ENCODE measurements at places on chromosomes 7 and 10.

- DNase-seq = no peak
These were observed 29.6 kb downstream of the PFKFB3 start for GRCh38 chr10:6232225-6232807.

DNA sequence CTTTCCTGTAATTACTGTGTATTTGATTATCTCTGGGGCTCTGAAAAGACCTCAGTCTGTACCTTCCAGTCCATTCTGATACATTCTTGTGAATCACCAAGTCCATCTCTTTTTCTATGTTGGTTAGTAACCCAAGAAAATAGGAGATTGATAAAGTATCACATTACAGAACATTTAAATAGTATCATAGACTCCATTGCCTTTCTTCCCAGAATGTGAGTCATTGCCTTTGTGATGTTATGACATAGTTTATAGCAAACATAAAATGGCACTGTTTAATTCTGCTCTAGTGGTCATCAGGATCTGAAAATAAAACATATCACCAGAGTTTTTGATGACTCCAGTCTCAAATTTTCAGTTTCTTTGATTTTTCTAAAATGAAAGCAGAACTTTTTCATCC is 78.4 kb downstream of the NRG3 start:
- DNase-seq = no peak

DNA sequence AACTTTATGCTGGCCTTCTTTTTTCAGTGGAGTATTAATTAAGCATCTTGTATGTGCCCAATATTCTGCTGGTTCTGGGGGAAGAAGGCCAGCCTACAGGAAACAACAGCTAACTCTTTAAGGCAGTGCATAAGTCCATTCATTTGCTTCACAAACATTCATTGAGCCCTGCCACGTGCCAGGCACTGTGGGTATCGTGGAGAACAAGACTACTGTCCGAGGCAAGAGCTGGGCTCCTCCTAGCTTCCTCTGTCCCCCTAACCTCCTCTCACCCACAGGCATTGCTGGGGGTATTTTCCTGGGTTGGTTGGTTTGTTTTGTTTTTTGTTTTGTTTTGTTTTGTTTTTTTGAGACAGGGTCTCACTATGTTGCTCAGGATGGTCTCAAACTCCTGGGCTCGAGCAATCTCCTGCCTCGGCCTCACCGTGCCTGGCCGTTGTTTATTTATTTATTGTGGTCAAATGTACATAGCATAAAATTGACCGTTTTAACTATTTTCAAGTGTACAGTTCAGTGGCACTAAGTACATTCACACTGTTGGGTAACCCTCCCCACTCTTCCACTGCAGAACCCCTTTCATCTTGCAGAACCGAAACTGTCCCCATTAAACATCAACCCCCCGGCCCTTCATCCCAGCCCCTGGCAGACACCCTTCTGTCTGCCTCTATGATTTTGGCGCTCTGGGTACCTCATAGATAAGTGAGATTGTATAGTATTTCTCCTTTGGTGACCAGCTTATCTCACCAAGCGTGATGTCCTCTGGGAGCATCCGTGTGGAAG is 32.6 kb downstream of the CHST3 start:
- DNase-seq = no peak

- no peak for DNase-seq
These were observed 456 bp downstream of the PGAM2 start for GRCh38 chr7:44064791-44065430.

DNA sequence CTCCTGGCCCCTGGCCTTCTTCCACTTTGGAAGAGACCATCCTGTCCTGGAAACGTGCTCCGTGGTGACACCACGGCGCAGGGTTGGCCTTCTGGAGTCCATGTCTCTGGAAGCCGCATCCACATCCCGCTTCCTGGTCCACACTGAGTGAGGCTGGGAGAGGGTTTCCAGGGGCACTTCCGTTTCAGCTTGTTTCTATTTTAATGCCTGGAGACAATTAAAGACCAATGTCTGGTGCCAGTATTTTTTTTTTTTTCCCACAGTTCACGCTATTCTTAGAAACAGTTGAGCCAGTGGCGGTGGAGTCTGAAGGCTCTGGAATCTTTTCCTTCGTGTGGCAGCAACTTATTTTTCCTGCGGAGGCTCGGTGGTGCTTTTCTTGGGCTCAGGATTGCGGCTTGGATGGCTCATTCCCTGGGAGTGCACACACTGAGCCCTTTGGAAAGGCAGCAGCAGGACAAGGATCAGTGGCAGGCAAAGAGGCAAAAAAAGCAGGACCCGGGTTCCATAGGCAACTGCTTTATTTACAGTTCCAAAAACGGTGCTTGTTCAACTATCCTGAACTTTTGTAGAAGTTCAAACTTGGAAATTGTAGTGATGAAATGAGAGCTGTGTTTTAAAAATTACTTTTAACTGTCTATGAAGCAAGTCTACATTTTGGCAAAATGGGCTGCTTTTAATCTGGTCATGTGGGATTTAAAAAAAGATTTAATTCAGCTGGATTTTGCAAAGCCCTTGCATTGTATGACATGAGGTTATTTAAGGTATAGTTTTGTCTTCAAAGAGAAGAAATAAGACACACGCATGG is 202.8 kb downstream of the BAMBI start:
- no peak for DNase-seq

- no peak for DNase-seq
These were observed 152.5 kb downstream of the SEMA3A start for GRCh38 chr7:84042110-84042539.

GRCh38 chr7:1479287-1479686 is 20.0 kb upstream of the MICALL2 start:
- no peak for DNase-seq

- DNase-seq = peak; percentile 62
These were observed 276.1 kb downstream of the DNAJB6 start for GRCh38 chr7:157612664-157613561.

DNA sequence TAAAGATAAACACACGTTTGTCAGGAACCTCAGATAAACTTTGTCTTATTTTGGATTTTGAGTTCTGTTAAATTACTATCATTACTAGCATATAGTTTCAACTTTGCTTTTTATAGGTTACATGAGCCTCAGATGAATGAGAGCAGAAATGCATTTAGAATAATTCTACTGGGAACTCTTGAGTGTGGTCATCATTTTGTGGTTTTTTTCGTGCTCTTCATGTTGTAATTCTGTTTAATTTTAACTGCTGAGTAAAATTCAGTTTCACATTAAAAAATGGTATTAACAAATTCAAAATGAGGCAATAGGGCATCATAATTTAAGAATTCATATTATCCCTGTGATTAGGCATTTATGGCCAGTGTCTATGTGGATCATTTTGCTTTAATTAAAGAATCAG is 72.9 kb downstream of the GNAI1 start:
- no peak for DNase-seq

GRCh38 chr10:47176206-47176902 is 123.6 kb upstream of the GDF10 start:
- no peak for DNase-seq

DNA sequence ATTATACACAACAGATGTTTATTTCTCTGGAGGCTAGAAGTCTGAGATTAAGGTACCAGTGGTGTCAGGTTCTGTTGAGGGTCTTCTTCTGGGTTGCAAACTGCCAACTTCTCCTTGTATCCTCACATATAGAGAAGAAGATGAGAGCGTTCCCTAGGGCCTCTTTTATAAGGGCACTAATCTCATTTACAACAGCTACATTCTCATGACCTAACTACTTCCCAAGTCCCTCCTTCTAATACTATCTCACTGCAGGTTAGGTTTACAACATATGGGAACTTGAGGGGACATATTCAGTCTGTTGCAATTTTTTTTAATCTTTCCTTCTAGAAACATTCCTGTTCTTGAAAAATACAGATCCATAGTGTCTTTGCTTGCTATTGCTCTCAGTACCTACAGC is 18.3 kb upstream of the FAM3C start:
- no peak for DNase-seq

- DNase-seq = no peak
These were observed 26.7 kb upstream of the DNAJB6 start for GRCh38 chr7:157309988-157310668.

DNA sequence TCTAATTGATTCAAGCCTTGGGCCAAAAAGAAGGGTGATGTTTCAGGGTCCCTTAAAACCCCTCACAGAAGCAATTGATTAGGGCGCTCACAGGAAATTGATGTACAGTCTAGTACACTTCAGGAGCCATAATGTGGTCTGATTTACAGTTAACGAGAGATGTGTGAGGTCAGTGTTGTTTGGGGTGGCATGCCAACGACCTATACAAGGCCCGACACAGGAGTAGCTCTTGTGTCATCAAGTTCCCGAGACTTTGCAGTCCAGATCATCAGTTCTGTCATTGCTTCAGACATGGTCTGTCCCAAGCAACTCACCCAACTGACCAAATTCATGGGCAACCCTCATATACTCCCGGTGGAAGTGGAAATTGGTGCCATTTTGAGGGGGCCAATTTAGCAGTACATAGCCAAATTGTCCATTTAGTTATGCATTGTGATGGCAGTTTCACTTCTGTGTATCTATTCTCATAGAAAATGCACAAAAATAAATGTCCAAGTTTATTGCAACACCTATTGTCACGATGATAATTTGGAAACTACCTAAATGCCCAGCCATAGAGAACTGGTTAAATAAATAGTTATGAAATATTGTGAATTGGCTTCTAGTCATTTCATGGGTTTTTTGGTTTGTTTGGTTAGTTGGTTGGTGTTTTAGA is 18.0 kb upstream of the ARID5B start:
- no peak for DNase-seq

DNA sequence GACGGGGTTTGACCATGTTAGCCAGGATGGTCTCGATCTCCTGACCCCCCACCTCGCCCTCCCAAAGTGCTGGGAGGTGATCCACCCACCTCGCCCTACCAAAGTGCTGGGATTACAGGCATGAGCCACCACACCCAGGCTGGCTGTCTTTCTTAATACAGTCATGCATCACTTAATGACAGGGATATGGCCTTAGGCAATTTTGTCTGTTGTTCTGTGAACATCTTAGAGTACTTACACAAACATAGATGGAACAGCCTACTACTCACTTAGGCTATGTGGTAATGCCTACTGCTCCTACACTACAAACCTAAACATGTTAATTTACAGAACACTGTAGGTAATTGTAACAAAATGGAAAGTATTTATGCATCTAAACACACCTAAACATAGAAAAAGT is 106.6 kb upstream of the KCNMA1 start:
- DNase-seq = no peak

GRCh38 chr7:141511316-141511675 is 39.9 kb upstream of the AGK start:
- DNase-seq = no peak

DNA sequence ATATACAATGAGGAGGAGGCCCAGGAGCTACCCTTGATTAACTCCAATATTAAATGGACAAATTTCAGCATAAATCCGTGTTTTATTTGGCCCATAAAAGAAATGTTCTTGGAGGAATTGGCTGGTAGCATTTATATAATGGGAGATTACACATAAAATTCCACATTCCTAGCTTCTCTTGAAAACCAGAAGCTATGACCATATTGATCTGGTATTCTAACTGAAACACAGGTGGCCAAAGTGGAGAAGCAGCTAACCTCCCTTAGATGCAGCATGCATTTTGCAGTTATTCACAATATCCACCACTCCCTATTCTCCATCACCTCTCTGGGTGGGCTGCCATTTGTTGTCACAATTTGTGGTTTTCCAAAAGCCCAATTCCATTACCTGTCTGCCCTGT is 148.8 kb upstream of the CACNA2D1 start:
- DNase-seq = no peak
